ENCODE measurements at places on chromosomes 1 and 21.

GRCh38 chr1:40628903-40629292 is 36.6 kb downstream of the RIMS3 start:
- DNase-seq, result no peak

- DNase-seq, result no peak
These were observed 6.8 kb downstream of the TIE1 start for GRCh38 chr1:43307458-43308158.

GRCh38 chr1:12601700-12602658 is 16.0 kb downstream of the DHRS3 start:
- no peak for DNase-seq

DNA sequence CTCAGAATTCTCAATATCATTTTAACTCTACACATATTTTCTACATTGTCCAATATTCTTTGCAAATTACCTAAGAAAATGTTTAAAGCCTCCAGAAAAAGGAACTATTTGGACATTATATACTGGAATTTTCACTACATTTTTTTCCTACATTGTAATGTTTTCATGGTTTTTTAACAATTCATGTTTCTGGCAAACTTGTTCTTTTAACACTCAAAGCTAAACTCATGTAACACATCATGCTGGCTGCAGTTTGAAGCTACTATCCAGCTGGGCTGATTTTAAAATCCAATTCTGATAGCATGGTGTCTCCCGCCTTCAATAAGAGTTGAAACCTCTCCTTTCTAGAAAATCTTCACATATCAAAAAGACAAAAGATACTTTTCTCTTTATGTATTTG is 52.0 kb downstream of the TGFBR3 start:
- DNase-seq, result no peak

GRCh38 chr1:99749504-99750347 is 16.7 kb downstream of the FRRS1 start:
- no peak for DNase-seq

DNA sequence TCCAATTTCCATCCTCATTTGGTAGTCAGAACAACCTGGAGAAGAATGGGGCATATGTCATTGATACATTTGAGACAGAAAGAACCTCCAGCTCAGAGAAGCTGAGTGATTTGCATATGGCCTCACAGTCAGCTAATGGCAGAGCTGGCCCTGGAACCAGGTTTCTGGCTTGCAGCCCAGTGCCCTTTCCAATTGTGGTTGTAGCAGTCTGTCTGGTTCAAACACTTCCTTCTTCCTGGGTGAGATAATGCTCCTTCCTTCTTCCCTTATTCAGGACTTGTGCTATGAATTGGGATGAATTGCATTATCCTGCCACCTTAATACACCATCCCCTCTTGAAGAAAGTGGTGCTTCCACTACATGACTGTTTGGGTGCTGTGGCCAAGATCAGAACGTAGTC is 24.2 kb downstream of the SLC5A9 start:
- DNase-seq, result no peak

DNA sequence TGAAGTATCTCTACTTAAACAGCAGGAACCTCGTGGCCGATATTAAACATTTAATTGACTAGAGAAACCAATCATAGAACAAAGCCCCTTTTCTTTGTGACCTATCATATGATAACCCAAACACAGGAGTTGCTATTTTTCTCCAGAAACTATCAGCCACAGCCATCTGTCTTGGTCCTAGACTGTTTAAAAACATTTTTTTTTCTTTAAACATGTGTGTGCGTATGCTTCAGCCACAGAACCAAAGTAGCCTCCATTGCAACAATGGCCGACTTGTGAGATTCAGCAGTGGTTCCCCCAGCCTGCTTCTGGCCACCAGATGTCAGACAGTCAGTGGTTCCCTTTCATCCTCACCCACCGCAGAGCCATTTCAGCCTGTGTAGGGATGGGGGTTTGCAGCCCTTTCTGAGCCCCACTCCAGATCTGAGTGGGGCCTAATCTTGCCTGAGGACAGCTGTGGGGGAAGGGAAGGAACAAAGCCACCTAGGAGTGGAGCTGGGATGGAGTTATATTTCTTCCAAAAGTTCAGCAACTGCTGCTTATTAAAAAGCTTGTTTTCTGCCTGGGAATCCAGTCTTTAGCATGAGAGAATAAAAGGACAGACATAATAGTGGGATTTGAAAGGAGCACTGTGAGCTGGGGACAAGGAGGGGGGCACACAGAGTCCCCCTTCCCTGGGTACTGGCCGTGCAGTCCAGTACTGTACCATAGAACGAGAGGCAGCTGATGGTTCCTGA is 11.7 kb upstream of the IGSF3 start:
- DNase-seq, result no peak

Data from cortex of kidney (tissue), 1 donor.